ENCODE measurements at places on chromosomes 7 and 10.

GRCh38 chr10:47383261-47384147 is 589 bp downstream of the ZNF488 start:
- DNase-seq = no peak

DNA sequence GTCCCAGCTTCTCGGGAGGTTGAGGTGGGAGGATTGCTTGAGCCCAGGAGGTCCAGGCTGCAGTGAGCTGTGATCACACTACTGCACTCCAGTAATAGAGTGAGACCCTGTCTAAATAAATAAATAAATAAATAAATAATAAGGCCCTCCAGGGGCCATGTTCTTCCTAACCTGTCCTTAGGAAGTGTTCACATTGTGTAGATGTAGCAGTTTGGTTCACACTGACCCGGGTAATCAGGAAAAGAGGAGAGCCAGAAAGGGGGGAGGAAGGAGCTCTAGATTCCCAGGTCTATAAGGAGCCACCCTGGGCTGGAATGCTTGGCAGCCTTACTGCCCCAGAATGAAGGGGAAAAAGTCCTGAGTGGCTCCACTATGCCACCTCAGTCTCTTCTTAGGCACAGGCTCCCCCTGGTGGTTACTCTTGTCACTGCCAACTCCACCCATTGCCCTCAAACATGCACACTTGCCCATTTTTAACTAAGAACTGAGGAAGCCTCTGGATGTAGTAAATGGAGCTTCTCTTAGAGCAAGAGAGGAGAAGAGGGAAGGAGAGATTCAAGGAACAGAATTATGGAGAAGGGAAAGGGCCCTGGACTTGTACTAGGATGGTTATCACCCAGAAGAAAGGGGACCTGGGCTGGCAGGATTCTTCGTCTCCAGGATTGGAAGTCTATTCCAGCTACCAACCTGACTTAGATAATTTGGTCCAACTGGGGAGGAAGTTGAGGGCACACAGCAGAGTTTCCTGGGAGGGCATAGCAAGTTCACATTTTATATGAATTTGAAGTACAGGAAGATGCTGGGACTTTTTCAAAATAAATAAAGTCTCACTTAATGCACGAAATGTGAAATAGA is 7.8 kb downstream of the HPS6 start:
- DNase-seq = peak; percentile 86

- DNase-seq = peak; percentile 92
Measured at GRCh38 chr7:99379043-99379577, 4.6 kb downstream of the ARPC1B start.

DNA sequence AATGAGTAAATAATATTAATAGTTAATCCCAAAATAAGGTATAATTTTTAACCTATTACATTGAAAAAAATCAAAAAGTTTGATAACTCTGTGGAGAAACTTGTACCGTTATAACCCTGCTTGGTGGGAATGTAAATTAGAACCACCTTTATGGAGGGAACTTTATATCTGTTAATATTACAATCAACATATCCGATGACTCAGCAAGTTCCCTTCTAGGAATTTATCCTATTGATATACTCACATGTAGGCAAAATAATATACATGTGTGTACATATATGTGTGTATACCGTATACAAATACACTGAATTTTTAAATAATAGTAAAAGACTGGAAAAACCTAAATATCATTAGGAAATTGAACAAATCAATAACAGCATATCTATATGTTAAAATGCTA is 54.7 kb downstream of the PANK1 start:
- DNase-seq = no peak
